ENCODE measurements at places on chromosomes 6 and 20.

- DNase-seq: peak; percentile 67
Observed at GRCh38 chr6:137277971-137278637, 58.9 kb upstream of the IFNGR1 start.

- DNase-seq: no peak
Observed at GRCh38 chr6:110408901-110409300, 6.5 kb downstream of the DDO start.

- DNase-seq: no peak
Observed at GRCh38 chr6:56772737-56773184, 130.1 kb upstream of the DST start.

GRCh38 chr6:79186564-79186963 lies 47.9 kb downstream of the HMGN3 start:
- DNase-seq: no peak

DNA sequence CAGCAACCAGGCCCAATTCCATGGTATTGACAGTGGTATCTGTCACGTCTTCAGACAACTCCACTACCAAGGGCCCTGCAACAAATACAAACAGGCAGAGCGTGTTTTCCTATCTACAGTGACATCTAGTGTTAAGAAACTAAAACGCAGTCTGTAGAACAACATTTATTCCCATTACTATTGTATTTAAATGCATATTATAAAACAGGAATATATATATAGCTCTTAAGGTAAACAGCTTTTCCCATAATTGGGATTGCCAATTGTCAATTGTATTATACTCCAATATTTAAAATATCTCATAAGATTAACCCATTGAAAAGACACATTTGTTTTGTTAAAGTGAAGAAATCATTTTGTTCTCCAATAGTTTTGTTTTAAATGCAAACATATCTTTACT lies 97.2 kb downstream of the KIF16B start:
- peak; percentile 83 for DNase-seq

DNA sequence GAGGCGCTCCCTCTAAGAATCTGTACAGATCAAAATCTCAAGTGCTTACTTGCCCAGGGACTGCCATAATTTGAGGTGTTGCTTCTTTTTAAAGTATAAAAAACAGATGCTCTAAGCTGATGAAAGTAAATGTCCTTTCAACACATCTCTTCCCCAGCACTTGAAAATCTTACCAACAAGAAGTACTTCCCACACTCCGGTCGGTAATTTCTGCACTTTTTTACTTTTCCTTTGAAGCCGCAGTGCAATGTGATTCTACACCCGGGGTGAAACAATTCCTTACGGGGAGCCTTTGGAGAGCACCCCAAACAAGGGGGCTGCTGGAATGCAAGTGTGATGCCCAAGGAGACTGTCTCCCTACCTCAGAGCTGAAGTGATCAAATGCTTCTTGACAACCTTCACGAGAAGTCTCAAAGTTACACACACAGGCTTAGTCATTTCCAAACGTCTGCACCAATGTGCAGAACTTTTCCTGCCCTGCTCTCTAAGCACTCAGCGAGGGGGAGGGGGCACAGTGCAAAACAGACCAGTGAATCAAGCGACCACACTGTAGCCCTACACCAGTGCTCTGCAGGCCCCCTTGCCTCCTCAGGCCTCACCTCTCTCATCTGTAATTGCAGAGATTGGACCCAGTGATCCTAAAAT lies 56.7 kb downstream of the ATXN1 start:
- DNase-seq: peak; percentile 56

- no peak for DNase-seq
Observed at GRCh38 chr20:24773168-24773567, 175.9 kb upstream of the CST7 start.

DNA sequence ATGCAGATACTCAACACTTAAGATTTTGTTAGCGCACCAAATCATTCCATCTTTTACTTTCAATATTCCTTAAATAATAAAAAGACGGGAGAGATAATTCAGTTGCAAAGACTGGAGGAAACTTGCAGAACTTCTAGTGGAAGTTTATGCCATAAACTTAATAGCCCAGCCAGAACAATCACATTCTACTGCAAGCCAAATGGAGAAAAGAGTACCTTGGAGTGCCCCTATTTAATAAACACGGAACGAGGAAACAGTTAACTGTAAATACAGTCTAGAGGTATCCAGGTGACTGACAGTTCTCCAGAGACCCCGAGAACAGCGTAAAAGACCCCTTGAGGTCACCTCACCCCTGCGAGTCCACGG lies 635 bp downstream of the SLC35B3 start:
- no peak for DNase-seq

DNA sequence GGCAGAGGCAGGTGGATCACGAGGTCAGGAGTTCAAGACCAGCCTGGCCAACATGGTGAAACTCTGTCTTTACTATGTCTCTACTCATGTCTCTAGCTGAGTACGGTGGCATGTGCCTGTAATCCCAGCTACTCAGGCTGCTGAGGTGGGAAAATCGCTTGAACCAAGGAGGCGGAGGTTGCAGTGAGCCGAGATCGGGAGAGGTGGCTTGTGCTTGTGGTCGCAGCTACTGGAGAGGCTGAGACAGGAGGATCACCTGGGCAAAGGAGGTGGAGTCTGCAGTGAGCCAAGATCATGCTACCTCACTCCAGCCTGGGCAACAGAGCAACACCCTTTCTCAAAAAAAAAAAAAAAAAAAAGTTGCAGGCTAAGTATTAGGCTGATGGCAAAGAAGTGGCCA lies 8.0 kb upstream of the WTAP start:
- no peak for DNase-seq

DNA sequence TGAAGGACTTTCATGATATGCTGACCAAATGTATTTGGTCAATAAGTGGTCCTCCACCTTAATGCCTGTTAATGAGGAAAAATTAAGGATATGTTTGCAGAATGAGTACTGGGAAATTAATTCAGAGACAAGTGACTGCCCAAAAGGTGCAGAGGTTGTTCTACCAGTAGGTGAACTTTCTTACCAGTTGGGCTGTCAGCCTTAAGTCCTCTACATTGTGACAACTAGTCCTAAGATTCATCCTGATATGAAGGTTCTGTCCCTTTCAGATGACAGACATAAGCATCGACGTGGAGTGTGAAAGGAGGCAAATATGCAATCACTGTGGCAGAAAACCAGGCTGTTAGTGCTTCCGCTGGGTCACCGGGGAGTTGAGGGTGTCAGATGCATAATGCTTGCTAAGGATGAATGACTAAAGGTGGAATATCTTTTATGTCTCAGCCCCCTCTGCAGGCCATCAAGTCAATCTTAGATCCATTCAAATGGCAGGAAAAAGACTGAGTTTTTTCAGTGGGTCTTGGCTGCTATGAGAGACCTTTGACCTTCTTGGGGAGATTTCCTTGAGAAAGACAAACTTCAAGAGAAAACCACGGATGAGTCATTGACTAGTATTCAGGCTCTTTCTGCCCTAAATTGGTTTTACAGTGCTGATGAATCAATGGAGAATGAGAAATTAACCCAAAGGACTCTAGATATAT lies 226.0 kb downstream of the TPBG start:
- peak; percentile 55 for DNase-seq

DNA sequence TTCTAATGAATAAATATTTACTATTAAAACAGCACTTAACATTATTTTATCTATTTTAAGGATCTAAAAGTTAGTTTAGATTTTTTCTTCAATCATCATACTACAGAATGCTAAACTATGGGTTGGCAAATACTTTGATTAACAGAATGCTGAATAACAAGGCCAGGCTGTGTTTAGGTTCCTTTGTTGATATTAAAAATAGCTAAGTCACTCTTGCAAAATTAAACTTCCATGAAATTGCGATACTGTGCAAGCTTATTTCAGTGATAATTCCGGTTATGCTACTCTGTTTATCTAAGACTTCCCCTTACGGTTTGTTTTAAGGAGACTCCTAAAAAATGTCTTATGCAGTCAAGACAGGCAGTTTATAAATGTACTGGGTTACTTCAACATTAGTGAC lies 2.8 kb downstream of the RNF24 start:
- DNase-seq: no peak

GRCh38 chr6:168585441-168585840 lies 144.5 kb downstream of the SMOC2 start:
- DNase-seq: no peak

GRCh38 chr20:8764344-8764962 lies 304.4 kb upstream of the PLCB4 start:
- peak; percentile 44 for DNase-seq

GRCh38 chr6:124963416-124963785 lies 1.2 kb downstream of the RNF217 start:
- peak; percentile 71 for DNase-seq

- DNase-seq: no peak
Observed at GRCh38 chr6:13536796-13537526, 37.4 kb upstream of the SIRT5 start.

- no peak for DNase-seq
Observed at GRCh38 chr20:44598423-44599305, 16.3 kb downstream of the PKIG start.

DNA sequence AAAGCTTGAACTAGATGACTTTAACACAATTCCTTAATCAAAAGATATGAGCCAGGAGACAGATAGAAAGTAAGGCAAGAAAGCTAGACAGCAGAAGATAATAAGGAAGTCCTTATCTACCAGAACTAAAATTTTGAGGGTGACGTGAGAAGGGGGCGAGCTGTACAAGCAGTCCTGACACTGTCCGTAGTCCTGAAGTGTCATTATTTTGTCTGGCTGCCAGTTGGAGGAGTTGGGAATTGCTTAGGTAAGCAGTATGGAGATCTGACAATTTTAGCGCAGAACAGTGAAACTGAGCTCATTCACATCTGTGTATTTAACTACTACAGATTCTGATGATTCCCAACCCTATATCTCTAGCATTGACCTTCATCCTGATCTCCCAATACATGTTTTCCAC lies 25.8 kb upstream of the CEP85L start:
- no peak for DNase-seq

GRCh38 chr6:53133961-53134360 lies 14.7 kb downstream of the GCM1 start:
- DNase-seq: no peak

DNA sequence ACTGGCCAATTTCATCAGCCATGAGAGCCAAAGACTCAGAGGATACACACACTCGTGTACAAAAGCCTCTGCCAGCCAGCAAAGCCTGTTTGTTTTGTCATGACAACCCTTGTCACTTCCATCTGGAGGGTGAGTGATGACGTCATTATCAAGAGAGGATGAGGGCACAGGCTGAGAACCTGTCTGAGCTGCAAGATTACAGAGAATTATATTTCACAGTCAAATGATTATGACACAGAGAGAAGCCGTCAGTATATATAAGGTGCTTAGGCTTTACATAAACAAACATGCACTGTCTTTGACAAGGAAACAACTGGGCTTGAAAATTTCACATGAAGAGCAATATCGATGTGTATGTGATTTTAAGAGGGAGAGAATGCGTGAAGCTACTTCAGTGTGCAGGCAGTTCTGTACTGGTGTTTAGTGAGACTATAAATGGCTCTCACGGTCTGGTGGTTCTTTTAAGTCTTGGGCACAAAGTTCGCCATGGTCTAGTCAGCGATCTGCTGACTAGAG lies 36.5 kb upstream of the BCLAF1 start:
- peak; percentile 83 for DNase-seq

DNA sequence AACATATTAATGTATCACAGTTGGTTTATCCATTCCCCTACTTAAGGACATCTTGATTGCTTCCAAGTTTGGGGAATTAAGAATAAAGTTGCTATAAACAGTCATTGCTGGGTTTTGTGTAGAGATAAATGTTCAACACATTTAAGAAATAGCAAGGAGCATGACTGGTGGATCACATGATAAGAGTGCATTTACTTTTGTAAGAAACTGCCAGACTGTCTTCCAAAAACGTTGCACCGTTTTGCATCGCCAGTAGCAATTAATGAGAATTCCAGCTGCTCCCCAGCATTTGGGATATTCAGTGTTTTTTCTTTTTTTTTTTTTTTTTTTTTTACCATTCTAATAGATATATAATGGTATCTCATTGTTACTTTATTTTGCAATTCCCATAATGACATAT lies 695.7 kb upstream of the GJE1 start:
- DNase-seq: no peak
